ENCODE measurements at places on chromosomes 6 and 20.

- DNase-seq = peak; percentile 11
Observed at GRCh38 chr20:43102394-43102793, 87.3 kb downstream of the PTPRT start.

- DNase-seq = no peak
Observed at GRCh38 chr6:52317211-52317610, 32.7 kb upstream of the MCM3 start.

GRCh38 chr6:96783307-96783706 lies 54.0 kb downstream of the GPR63 start:
- DNase-seq = no peak

GRCh38 chr20:56299362-56299761 lies 50.8 kb downstream of the MC3R start:
- DNase-seq = no peak

DNA sequence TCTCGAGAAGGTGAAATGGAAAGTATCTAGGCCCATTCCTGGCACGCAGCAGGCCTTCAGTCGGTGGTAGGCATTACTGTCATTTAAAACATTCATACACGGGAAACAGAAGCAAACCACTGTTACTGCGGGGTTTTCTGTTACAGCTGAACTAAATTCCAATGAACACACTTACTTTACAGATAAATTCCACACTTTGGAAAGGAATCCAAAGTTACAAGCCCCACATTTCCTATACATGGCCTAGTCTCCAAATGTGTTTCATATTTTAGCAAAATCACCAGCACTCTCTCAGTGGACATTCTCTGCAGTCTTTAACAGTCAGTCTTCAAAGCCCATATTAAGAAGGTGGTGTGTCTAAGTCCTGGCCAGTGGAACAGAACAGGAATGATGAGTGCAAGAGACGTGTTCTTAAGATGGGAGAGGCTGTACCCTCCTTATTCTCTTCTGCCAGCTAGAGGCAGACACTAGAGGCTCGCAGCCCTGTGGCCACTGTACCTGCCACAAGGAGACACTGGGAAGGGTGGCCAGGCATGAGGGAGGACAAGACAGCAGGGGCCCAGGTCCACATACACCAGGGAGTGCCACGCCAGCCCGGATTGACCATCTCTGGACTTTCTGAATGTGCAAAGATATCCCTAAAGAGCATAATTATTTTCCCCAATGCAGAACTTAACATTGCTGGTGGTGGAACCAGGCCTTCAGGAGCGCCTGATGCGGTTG lies 76.4 kb downstream of the CDC5L start:
- no peak for DNase-seq

DNA sequence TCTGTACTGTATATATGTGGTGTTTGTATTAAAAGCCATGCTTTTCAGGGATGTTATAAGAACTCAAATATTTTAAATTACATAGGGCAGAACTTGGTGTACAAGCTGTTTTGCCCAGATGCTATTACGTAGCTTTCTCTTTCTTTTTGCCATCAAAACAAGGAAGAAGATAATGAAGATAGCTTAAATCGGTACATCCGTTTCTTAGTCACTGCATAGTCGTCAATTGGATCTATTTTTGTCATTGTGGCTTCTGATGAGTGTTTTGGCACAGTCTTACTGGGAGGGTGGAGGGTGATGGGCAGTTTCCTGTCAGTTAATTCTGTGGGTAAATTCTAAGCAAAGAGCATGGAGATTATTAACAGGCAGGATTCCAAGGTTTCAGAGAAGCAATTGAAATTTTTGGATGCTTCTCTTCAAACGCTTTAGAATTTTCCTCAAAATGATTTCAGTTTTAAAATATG lies 649.1 kb upstream of the GJE1 start:
- no peak for DNase-seq

All from iPS DF 6.9 (cell line).